ENCODE measurements at places on chromosomes 6 and 20.

DNA sequence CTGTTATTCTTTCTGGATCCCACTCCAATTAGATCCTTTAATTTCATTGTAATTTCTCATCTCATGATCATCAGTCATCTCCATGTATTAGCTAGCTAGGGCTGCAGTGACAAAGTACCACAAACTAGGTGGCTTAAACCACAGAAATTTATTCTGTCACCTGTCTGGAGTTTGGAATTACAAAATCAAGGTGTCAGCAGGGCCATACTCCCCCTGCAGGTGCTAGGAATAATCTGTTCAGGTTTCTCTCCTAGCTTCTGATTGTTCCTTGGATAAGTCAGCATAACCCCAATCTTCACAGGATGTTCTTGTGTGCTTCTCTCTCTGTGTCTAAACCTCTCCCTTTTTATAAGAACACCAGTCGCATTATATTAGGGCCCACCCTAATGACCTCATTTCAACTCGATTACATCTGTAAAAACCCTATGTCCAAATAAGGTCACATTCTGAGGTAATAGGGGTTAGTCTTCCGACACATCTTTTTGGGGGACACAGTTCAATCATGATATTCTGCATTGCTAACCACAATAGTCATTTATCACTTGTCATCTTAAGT lies 40.5 kb downstream of the BEND6 start:
- no peak for DNase-seq

GRCh38 chr6:133099573-133099972 lies 141.6 kb upstream of the EYA4 start:
- no peak for DNase-seq

GRCh38 chr6:163943607-163944385 lies 529.3 kb downstream of the QKI start:
- DNase-seq: no peak

DNA sequence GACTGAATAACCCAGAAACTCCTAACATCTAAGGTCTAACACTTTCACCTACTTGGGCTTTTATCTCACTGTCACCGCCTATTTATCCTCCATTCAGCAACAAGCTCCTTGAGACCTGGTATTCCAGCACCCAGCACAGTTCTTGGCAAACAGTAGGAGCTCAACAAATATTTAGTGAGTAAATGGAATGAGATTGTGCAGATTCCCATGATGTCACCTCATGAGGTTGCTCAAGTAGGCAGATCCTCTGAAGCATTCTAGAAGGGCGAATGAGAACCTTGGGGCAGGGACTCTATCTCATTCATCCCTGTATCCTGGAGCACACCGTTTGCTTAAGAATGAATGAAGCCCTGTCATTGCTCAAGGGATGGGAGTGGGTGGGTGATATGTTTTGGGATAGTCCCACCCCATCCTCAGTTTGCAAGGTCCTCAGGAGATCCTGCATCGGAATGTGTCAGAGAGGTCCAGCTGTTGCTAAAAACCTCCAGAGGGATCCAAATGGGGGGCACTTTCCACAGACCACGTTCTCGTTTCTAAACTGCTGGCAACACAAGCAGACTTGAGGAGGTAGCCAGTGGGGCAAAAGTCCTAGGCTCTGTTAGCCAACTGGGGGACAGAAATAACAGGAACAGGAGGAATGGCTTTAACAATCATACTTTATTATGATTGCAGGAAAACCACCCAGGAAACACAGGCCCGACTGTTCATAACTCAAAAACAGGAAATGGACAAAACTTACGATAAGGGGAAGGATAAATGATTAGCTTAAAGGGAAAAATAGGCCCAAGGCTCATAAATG lies 42.0 kb downstream of the EDN1 start:
- no peak for DNase-seq

DNA sequence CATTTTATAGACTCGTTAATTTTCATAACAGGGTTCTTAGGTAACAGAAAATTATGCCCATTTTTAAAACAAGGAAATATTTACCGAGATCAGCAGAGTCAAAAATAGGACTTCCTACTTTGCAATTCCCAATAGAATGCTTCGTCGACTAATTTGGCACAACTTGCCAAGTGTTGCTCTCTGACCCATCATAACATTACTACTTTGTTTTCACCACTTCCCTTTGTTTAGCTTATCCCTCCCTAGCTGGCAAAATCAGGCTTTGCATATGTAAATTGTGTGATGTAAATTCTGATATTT lies 914 bp upstream of the RANBP9 start:
- no peak for DNase-seq

DNA sequence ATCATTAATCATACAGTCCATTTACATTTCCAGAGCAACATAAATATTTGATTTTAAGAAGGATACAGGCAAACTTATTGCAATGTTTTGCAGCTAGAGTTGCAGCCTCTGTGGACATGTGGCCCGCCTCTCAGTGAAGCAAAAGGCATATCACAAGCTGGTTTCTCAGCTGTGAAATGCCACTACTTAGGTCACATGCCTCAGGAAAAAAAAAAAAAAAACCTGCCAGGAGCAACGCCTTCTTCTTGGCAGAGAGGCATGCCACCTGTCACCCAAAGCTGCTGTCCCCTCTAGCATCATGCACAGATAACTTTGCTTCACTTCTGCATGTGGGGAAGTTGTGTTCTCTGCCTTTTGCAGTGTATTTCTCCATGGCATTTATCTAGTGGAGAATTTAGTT lies 18.5 kb downstream of the GRM1 start:
- no peak for DNase-seq

GRCh38 chr20:62448038-62448437 lies 20.7 kb upstream of the RBBP8NL start:
- DNase-seq: no peak

DNA sequence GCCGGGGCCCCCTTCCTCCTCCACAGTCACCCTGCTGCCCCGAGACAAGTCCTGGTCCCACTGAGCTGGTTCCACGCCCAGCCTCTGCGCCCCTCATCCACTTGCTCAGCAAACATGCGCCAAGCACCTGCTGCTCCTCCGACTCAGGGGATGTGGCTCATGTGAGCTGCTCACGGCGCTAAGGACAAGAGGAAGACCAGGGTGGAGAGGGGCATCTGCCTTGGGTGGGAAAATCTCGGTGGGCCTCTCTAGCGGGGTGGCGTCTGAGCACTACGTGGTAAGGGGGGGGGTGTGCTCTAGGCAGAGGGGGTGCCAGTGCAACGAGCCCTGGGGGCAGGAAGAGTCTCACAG lies 4.5 kb downstream of the LAMA5 start:
- no peak for DNase-seq

DNA sequence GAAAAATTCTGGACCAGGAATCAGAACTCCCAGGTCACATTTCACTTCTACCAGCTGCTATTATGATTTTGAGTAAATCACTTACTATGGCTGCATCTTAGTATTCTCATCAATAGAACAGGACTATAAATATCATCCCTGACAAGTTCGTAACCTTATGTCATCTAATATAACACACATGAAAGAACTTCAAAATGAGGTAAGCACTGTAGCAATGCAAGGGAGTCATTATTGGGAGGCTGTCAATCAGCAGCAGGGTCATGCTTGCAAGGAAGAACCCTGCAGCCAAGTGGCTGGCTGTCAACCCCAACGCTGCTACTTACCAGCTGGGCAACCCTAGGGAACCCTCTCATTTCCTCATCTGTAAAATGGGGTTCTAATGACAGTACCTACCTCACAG lies 123.3 kb upstream of the B3GAT2 start:
- DNase-seq: no peak

DNA sequence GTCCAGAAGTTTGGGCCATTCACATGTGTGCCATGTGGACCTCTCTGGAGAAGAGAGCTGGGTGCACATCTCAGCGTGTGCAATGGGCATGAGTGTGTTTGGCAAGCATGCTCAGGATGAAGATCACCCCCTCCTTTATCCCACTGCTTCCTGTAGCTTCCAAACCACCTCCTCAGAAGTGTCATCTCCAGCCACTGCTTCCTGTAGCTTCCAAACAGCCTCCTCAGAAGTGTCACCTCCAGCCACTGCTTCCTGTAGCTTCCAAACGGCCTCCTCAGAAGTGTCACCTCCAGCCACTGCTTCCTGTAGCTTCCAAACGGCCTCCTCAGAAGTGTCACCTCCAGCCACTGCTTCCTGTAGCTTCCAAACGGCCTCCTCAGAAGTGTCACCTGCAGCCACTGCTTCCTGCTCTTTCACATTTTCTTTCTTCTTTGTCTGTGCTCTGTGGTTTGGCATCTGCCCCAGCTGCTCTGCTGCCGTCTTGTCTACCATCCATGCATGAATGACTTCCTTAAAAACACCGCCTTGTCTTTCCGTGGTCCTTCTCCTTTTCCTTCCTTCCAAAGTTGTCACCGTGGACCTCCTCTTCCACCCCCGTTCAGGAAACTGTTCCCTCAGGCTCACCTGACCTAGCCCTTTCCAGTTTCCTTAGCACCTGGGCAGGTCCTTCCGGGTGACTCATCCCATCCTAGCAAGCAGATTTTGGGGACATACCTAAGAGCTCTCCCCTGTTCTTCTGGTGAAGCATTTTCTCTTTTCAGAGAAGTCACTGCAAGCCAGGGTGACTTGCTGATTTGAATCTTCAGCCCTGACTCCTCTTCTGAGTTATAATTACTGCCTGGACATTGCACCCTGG lies 43.5 kb upstream of the TIAM2 start:
- DNase-seq: no peak

DNA sequence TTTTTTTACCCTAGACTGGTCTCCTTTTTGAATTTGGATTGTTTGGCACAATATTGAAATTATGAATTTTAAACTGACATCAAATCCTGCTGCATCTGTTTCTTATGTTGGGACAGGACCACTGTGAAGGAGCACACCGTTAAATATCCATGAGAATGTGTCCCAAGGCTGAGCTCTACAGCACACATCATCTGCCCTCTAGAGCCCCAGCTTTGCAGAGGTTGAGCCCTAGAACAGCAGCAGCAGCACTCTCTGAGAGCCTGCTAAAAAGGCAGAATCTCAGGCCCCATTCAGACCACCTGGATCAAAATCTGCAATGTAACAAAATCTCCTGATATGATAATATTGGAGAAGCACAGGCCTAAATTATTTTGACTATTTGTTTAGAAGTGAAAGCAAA lies 192.1 kb upstream of the CCN2 start:
- DNase-seq: no peak

- no peak for DNase-seq
Measured at GRCh38 chr6:4384656-4385055, 249.3 kb upstream of the ECI2 start.

- no peak for DNase-seq
Measured at GRCh38 chr20:16014436-16014835, 558.8 kb downstream of the KIF16B start.

DNA sequence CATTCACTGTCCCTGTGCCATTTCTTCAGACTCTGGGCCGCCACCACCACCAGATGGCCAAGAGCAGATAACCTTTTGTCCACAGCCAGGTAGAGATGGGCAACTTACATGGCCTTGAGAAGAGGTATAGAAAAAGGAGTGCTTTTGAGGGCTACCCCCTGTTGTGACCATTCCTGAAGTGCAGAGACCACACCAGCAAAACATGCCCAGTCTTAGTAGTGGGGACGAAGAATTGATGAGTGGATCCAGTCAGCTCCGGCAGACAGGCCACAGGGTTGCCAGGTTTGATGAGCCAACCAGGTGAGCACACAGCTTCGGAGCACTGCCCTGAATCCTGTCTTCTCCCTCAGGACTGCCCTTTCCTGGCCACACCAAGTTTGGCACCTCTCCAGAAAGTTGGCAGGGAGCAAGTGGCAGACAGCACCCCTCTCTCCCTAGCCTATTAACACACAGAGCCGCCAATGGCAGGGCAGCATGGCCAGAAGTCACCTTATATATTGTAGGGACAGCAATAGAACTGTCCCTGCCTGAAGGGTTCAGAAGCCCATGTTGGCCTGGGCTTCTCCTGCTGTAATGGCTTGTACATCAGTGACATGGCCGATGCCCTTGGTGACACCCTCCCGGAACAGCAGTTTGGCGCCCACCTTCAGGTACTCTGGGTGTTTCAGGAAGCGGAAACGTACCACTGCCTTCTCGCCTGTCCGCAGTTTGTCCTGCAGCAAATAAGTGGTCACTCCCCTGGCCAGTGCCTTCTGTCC lies 7.8 kb downstream of the GTPBP2 start:
- DNase-seq: no peak

GRCh38 chr6:156457601-156458000 lies 319.6 kb upstream of the ARID1B start:
- no peak for DNase-seq

DNA sequence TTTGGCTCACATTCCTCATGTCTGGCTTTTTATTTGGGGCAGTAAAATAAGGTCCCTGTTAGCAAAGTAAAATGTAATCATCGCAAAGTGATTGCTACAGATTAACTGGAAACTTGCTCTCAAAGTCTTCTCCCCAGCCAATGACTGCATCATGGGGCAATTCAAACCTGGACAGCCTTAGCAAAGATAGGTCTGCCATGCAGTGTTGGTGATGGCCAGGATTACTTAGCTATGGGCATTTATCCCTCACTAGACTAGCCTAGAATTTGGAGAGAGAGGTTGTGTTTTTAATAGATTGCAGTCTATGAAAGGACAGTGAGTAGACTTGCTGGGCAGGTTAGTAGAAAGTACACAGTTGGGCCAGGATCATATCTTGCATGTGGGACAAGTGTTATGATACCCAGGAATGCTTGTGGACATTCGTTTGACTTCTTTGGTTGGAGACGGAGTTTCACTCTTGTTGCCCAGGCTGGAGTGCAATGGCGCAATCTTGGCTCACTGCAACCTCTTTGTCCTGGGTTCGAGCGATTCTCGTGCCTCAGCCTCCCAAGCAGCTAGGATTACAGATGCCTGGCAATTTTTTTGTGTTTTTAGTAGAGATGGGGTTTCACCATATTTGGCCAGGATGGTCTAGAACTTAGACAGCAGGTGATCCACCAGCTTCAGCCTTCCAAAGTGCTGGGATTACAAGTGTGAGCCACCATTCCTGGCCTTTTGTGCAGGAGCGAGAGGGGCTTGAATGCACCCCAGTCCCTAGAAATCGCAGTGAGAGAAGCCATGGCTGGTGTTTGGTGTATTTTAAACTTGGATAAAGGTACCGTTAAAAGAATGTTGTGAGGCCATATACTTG lies 3.4 kb downstream of the RPS12 start:
- no peak for DNase-seq

- DNase-seq: no peak
Measured at GRCh38 chr6:151089978-151090377, 149.8 kb upstream of the AKAP12 start.

DNA sequence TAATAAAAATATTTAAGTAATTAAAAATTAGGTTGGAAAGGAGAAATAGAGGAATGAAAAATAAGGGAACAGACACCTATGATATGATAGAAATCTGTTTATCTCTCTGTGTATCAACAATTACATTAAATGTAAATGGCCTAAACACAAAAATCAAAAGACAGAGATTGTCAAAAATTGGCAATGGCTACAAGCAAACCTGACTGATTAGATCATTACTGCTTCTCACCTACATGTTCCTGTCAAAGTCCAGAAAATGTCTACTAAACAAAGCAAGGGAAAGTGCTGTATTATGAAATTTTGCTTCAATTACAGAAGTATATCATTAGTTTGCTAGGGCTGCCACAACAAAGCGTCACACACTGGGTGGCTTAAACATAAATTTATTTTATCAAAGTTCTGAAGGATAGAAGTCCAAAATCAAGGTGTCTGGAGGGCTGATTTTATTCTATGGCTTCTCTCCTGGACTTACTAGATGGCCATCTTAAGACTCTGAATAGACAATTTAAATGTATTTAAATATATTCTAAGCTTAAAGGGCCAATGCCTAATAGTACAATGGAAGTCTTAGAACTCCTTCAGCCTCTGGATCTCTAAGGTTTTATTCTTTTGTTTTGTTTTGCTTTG lies 6.3 kb downstream of the ME1 start:
- no peak for DNase-seq

GRCh38 chr6:7258231-7258763 lies 54.7 kb downstream of the SSR1 start:
- no peak for DNase-seq
